ENCODE measurements at places on chromosomes 4 and X.
A peak's percentile ranks its signal among the peaks of the same experiment; 100 is the strongest.

GRCh38 chr4:125316791-125317524, 2.2 kb downstream of the FAT4 start:
- peak; percentile 74 for DNase-seq

- peak; percentile 65 for DNase-seq
Measured at GRCh38 chr4:67393699-67394281, 151.5 kb downstream of the CENPC start.

- no peak for DNase-seq
Measured at GRCh38 chrX:120144178-120144844, 14.1 kb upstream of the RHOXF2 start.

- peak; percentile 0 for DNase-seq
Measured at GRCh38 chrX:78950009-78950835, 5.0 kb downstream of the P2RY10 start.

DNA sequence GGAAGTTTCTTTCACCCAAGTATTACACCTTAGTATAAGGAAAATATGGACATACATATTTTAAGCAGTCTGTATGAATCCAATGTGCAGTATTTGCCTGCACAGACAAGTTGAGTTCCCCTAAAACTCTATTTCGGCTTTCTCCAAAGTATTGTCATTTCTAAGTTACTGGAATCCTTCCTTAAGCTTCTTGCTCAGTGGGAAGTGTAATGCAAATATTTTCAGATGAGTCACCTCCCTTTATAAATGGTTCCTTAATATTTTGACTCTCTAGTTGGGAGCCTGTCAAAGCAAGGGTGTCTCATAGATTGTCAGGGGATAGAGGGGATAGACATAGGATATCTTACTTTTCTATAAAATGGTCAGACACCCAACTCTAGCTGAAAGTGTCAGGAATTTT, 178.6 kb downstream of the NAA11 start:
- no peak for DNase-seq

- peak; percentile 71 for DNase-seq
Measured at GRCh38 chr4:72951628-72952027, 117.9 kb downstream of the COX18 start.
